ENCODE measurements at places on chromosomes 6 and 20.

GRCh38 chr20:12961725-12962124 lies 47.0 kb upstream of the SPTLC3 start:
- DNase-seq: no peak

- DNase-seq: no peak
Observed at GRCh38 chr20:35013421-35014411, 58.0 kb downstream of the MYH7B start.

DNA sequence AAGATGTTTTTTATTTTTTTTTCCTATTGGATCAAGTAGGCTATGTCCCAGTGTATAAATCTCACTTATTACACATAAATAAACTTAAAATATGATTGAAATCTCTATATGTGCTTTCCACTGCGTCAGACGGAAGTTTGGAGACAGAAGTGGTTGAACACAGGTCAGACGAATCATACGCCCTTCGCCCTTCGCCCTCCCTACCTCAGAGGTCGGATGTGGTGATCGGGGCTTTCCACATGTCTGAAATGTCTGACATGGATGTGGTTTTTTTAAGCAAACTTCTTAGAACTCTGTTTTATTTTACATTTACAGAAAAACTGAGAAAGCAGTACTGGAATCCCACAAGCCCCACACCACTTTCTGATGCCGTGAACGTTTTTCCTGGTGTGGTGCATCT lies 344.4 kb downstream of the THBS2 start:
- no peak for DNase-seq

- no peak for DNase-seq
Observed at GRCh38 chr6:11273406-11274065, 41.1 kb upstream of the NEDD9 start.

DNA sequence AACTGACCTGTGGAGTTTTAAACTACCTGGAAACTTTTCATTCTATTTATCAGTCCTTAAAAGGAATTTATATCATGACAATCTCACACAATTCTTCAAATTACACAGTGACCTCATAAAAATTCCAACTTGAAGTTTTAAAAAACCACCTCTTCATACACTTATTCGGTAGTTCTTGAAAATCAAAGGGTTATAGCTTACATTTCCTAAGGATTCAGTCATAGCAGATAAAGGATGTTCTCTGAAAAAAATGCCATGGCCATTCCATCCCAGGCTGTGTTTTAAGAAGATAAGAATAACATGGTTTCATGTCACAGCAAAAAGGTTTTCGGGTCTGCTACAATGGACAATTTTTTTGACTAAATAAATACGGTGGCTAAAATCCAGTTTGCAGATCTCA lies 41.2 kb downstream of the GOPC start:
- DNase-seq: peak; percentile 13

- no peak for DNase-seq
Observed at GRCh38 chr6:41529970-41530369, 16.2 kb upstream of the FOXP4 start.

DNA sequence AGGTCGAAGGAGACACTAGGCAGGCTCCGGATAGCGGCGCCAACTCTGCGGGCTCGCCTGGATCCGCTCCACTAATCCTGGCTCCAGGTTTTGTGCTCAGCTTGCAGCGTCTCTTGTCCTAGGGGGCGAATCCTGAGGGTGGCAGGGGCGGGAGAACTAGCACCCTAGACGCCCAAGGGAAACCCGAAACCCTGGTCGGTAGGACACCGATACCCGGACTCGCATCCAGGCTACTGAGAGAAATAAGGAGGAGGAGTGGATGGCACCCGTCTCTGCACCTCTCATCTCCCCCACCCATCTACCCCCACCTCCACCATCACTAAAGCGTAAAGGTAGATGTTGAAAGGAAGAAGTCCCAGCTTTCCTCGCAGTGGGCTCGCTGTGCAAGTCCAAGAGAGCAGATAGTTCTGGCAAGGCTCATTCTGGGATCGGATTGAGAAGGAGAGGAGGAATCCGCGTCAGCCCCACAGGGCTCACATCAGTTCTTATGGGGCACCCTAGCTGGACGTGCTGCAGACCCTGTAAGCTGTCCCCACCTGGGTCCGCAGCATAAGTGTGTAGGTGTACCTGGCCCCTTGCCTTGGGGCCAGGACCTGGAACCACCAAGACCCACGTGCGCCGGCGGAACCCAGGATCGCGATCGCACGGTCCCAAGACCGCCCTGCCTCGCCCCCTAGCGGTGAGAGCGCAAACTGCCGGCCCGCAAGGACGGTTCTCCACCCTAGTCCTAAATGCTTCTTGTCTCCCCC lies 6.9 kb downstream of the SLC32A1 start:
- peak; percentile 53 for DNase-seq

- DNase-seq: no peak
Observed at GRCh38 chr6:168380956-168381605, 59.9 kb upstream of the SMOC2 start.

- DNase-seq: no peak
Observed at GRCh38 chr6:3229566-3230178, 2.2 kb upstream of the TUBB2B start.

Measured in EL (cell line).